Mucosa of descending colon (tissue), 3 donors: ENCODE measurements at places on chromosomes 7 and 10. TPM values are rescaled to one million over a fixed set of nuclear protein-coding genes. Genes with fewer than 3 reads are reported as not detected.
A peak's percentile ranks its signal among the peaks of the same experiment; 100 is the strongest.

- no peak for DNase-seq
Measured at GRCh38 chr7:76008156-76008687, 13.8 kb upstream of the TMEM120A start.

DNA sequence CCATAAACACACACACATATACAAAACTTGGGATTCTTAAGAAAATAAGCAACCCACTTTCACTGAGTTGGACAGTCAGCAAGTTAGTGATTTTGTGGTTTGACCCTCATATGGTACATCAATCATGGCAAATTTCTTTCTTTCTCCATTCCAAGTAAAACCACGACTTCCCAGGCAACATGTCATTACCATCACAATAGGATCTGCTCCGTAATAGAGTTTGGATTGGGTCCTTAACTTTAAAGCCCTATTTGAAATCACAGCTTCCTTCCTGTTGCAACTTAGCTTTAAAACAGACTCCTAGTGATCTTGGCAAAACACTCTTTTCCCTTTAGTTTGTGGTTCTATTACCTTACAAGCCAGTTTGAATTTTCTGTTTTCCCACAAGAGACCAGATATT, 483.6 kb downstream of the INHBA start:
- no peak for DNase-seq

GRCh38 chr10:45375716-45376231, 1.8 kb downstream of the ALOX5 start:
- DNase-seq: no peak

GRCh38 chr10:44619975-44620374, 235.1 kb upstream of the CXCL12 start:
- DNase-seq: no peak

GRCh38 chr10:71716426-71716825, 3.2 kb downstream of the C10orf105 start:
- DNase-seq: no peak

GRCh38 chr7:5681979-5682546, 99.4 kb downstream of the RNF216 start:
- DNase-seq: no peak

- no peak for DNase-seq
Measured at GRCh38 chr7:107788216-107788615, 14.8 kb downstream of the SLC26A3 start.

DNA sequence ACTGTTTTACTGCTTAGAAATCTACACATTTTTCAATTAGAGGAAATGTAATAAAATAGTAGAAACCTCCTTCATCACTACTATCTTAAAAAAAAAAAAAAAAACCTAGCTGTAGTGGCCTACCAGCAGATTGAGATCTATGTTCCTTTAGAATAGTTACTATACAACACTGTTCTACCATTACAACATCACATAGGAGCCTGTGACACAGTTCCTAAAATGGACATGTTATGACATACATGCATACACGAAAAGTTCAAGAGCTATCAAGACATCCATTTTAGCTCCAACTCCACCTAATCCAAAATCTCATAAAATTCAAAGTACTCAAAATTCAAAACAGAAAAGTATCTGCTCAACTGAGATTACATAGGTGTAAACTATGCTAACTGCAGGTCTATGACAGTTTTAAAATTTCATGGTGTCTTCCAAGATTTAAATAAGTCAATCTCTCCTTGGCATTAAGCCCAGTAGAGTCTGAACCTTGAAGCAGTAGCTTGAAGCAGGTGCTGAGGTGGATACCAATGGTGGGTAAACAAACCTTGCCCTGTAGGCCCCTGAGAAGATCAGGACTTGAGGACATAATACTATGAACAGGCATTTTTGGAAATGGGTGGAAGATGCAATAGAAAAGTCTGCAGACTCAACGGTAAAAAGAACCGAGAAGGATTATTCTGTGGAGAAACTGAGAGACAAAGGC, 17.0 kb downstream of the CACUL1 start:
- no peak for DNase-seq

- no peak for DNase-seq
Measured at GRCh38 chr7:1122832-1123501, 35.1 kb downstream of the GPER1 start.

- DNase-seq: no peak
Measured at GRCh38 chr7:37150180-37150579, 298.5 kb downstream of the ELMO1 start.

DNA sequence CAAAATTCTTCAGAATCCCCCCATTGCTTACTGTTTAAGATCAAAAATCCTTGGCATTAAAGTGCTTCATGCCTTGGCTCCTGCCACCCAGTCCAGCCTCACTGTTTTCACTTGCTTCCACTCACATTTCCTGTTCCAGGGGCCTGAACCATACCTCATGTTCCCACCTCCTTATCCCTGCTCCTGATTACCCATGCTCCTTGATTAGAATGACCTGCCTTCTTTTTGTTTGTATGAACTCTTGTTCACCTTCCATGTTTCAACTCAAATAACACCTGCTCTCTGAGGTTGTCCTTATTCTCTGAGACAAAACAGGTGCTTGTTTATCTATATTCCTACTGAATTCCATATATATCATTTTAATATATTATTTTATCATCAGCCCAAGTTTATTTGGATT, 77.1 kb upstream of the VSTM2A start:
- DNase-seq: no peak

DNA sequence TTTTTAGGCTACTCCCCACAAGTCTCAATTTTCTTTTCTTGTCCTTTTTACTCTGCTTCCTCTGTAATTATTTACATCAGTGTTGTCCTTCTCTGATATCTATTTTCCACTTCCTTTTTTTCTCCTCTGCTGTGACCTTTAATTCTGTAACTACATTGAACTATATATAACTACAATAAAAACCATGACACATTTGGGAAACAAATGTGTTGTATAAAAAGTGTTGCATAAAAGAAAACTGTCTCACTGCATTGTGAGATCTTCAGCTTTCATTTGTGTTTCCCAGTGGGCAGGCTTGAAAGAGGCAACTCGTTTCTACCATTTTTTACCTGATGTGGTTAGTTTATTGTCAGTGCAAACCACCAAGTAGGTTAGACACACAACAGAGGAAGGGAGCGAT, 483.9 kb upstream of the NRP1 start:
- no peak for DNase-seq

DNA sequence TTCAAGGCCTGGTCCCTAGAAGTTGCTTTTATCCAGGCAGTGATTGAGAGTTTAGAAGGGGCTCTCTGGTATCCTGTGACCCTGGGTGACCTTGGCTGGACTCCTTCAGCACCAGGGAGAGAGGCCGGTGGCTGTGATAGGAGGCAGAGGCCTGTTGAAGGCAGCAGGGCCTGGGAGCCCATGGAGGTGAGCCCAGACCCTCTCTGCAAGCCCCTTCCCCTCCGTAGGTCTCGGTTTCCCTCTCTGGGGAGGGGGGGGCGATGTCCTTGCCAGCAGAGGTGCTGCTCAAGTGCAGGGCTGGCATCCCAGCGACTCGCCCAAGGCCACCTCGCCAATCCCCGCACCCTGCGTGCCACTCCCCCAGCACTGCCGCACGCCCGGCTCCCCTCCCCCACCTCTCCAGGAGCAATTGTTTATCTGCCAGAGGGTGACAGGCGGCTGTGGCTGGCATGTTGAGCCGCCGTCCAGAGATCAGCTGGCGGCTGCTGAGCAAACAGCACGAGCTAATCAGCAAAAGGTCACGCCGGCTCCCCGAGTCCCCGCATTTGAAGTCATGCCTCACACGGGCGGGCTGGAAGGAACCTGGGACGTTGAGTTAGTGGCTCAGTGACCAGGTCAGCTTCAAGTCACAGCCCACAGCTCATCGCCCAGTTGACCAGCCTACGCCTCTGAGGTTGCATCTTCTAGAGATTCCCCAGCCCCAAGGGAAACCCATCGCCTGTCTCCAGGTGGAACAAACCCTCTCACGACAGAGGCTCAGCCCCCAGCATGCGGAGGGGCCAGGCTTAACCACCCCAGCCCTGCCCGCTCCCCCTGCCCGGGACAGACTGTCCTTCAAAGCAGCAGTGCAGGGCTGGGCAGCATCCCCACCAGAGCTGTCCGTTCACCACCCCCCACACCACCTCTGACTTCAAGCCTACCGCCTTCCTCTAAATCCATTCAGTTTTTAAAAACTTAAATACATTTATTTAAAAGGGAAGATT, 43.7 kb downstream of the ELFN1 start:
- DNase-seq: no peak

GRCh38 chr7:69898189-69898588, 299.9 kb downstream of the AUTS2 start:
- no peak for DNase-seq

DNA sequence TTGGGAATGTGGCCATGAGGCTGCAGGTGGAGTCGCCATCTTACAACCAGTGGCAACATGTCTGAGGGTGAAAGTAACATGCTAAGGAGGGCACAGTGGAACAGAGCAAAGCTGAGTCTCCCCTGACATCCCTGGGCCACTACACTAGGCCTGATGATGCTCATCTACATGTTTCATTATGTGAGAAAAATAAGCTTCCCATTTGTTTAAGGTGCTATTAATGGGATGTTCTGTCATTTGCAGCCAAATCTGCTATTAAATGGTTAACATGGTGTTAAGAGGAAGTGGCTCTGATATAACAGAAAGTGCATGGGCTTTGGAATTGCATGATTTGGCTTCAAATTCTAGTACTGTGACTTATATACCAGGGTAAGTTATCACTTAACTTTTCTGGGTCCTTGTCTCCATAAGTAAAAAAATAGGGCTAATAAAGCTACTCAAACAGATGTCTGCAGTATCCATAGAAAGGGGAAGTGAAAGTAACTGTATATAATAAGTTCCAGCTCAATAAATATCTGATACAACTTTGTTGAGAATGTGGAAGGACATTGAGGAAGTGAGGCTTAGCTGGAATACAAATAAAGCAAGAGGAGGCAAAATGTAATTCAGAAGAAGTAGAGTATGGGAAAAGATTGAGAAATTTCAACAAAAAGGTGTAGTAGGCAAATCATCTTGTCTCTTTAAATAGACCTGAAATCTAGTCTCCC, 158.9 kb downstream of the RTKN2 start:
- DNase-seq: no peak

GRCh38 chr7:94375691-94376090, 19.0 kb upstream of the COL1A2 start:
- no peak for DNase-seq

DNA sequence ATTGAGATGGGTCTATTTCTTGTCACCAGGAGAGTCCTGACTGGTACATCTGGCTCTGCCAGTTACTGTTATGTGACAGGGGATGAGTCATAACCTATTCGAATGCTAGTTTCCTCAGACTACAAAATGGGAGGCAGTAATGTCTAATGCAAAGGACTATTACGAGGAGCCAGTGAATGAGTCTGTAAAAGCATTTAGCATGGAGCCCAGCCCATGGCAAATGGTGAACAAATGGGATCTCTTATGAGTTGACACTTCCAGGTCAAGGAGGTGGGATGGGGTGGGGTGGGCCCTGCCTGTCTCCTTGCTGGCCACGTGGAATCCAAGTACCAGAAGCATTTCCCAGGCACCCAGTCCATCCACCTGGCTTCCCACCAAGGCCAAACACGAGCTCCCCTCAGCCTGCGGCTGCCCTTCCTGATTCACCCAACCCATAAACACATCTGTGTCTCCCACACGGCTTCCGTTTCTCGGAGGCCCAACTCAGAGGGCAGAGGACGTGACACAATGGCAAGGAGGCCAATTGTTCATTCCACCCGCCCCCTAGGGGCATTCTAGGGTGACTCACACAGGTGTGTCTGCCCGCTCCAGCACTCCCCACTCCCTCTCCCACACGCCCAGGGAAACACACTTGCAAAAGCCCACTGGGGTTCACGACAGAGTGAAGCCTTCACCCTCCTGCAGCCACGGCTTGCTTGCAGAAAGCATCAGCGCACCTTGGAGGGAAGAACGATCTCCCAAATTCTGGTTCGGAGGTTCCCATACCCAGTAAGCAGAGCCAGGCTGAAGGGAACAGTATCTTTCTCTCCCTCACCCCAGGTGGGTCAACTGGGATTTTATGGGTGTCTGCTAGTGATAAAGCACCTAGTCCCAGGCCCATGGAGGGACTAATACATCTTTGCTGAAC, 109.8 kb downstream of the SH3PXD2A start:
- DNase-seq: peak; percentile 54

- DNase-seq: no peak
Measured at GRCh38 chr7:1703441-1703840, 33.4 kb downstream of the ELFN1 start.

DNA sequence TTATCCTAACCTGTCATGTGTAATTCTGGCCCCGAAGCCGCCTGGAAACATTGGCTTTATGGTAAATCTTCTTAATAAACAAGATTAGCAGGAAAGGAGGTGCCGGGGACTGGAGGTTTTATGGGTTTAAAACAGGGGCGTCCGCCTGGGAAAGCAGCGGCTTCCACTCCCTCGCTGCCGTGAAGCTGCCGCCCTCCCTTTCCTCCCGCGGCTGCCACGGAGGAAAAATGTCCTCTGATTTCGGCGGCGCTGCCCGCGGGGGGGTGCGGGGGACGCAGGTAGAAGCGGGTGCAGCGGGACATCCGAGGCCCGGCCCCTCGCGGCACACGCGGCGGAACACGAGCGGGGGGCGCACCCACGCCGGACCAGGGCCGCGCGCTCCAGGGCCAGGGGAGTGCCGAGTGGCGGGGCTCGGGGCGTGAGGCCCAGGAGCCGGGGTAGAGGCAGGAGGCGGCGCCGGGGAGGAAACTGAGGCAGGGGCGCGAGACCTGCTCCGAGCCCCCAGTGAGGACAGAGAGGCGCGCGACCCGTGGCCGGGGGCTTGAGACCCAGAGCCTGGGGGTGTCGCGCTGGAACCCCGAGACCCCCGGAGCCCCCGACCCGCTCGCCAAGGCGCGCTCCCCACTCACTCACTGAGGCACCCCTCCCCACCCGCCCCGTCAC, 993 bp downstream of the PTPRN2 start:
- peak; percentile 23 for DNase-seq

DNA sequence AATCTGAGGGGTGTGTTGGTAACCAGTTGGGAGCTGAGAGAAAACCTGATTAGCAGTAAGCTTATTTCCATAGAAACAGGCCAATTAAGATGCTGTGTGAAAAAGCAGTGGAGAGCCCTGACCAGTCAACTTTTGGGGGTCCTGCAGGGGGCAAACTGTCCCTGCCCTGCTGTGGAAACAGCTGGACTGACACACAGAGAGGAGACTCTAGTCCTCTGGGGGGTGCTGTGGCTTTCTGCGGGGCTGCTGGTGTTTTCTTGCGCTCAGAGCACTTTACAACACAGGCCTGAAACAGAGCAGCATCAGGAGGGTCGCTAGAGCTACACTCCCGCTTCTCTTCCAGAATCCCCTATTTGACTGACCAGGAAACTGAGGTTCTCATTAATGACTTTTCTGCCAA, 546.9 kb upstream of the GALNT17 start:
- no peak for DNase-seq

Gene TRPV5
- not detected for total RNA-seq

Gene SPDYE11
- total RNA-seq: not detected

Gene PKD2L1
- not detected for total RNA-seq

Gene CUZD1
- total RNA-seq: 1.1 TPM

Gene DCLRE1A
- total RNA-seq: 6.5 TPM

Gene ADRA2A
- 10.9 TPM for total RNA-seq

Gene VCL
- 114 TPM for total RNA-seq

Gene HMX3
- total RNA-seq: 0.92 TPM

Gene LIPK
- not detected for total RNA-seq
